ENCODE measurements at places on chromosomes 4 and X.

- no peak for DNase-seq
These were observed 62.7 kb upstream of the CCDC160 start for GRCh38 chrX:134174273-134174660.

- no peak for DNase-seq
These were observed 73.2 kb downstream of the PKD2 start for GRCh38 chr4:88080626-88081025.

DNA sequence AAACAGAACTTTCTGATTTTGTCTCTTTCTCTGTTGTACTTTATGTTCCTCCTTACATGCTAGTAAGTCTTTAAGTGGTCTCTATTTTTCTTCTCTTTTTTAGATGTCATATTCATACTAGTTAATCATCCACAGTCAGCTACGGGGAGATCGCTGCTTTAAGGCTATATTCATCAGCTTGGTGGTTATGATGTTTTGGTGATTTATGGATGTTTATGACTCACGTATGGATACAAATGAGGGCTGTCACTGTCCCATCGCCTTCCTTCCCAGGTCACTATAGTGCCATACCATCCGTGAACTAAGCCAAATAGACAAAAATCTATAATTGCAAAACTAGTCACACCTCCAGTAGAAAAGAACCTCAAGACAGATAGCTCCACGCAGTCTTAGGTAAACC is 296.8 kb upstream of the AADAT start:
- DNase-seq = no peak

- DNase-seq = no peak
These were observed 680.4 kb downstream of the DMD start for GRCh38 chrX:32530802-32531403.

DNA sequence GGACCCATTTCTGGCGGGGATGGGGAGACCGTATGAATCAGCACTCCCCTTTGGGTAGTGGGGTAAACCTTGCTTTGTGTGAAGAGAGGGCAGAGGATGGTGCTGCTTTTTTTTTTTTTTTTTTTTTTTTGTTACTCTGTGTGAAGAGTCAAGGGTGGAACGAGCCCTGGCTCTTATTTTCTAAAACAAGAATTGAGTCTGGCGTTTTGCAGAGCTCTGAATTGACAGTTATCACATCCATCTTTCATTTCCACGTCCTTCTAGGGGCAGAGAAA is 1.2 kb downstream of the SLAIN2 start:
- DNase-seq = no peak

GRCh38 chr4:10458177-10458576 is 951 bp upstream of the ZNF518B start:
- no peak for DNase-seq

- no peak for DNase-seq
These were observed 743 bp downstream of the ANTXR2 start for GRCh38 chr4:80072228-80072743.

GRCh38 chrX:22366166-22366702 is 93.5 kb downstream of the CBLL2 start:
- DNase-seq = no peak

Data from ascending aorta (tissue), 2 donors.